ENCODE measurements at places on chromosomes 3 and 15. TPM values are rescaled to one million over a fixed set of nuclear protein-coding genes. Genes with fewer than 3 reads are reported as not detected.

The EFCAB12 gene
- total RNA-seq = 0.14 TPM

The SNX22 gene
- total RNA-seq = 1.2 TPM

The FOXP1 gene
- 131 TPM for total RNA-seq

The CPN2 gene
- not detected for total RNA-seq

The SUSD5 gene
- total RNA-seq = not detected

The HYAL2 gene
- total RNA-seq = 31.6 TPM

The REC114 gene
- total RNA-seq = not detected

The NRROS gene
- 1.5 TPM for total RNA-seq

The TGM5 gene
- not detected for total RNA-seq

The LTF gene
- not detected for total RNA-seq

The FAM162A gene
- 35.8 TPM for total RNA-seq

Data from Caco-2 (cell line).